ENCODE measurements at places on chromosomes 4 and X.

DNA sequence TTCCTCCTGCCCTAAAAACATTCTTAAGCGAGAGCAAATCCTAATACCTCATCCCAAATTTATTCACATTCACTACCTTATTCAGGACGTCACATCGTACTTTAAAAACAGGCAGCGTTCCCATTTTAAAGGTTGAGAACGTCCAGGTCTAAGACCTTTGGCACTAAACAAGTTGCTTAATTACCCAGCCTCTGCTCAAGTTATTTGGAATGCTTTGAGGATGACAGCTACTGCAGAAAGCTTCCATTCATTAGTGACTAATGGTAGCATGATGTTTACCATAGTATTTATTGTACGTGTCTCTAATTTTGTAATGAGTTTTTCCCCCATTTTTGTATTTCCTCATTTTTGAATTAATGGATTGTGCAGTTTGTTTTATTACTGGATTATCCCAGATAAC, 1.5 kb downstream of the USP38 start:
- no peak for DNase-seq

DNA sequence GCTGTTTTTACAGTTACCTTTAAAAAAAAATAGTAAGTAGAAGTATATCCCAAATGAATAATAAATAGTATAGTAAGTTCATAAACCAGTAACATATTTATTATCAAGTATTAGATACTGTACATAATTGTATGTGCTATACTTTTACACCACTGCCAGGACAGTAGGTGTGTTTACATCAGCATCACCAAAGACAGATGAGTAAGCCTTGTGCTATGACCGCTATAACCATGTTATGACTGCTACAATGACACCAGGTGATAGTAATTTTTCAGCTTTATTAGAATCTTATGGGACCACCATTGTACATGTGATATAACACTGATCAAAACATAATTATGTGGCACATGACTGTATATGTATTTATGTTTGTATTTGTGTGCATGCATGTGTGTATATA, 27.3 kb downstream of the PABPC4L start:
- no peak for DNase-seq

DNA sequence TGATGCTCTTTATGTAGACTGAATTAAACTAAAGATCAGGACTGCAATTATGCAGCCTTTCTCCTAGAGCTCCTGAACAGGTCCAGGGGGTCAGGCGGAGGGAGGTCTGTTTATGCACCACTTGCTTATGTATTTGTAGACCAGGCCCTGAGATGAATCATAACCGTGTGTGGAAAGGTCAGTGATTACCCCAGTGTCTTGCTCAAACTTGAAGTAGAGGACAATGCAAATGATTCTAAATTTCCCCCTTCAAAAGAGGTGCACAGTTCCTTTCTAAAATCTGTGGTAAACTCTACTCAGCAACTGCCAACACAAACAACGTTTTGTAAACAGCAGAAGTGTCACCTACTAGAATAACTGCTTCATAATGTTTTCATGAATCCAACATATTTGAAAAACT, 13.0 kb upstream of the TBC1D9 start:
- no peak for DNase-seq

GRCh38 chr4:150106886-150107285, 28.6 kb downstream of the DCLK2 start:
- no peak for DNase-seq

DNA sequence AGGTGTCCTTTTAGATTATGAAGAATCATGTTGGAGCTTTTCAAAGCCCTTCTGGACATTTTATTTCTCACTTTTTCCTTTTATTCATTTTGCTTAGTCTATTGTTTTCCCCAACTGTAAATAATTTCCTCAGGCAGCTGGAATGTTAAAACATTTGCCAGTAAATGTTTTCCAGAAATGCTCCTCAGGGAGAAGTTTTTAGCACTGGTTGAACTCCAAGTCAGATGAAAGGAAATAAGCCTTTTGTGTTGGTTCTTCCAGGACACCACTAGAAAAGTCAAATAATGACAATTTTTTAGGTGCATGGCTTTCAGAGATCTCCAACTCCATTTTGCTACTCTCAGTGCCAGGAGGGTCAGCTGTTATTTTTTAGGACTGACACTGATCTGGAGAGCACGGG, 127.9 kb downstream of the IL13RA2 start:
- no peak for DNase-seq

GRCh38 chr4:133524369-133524768, 375.3 kb downstream of the PCDH10 start:
- DNase-seq, result no peak

DNA sequence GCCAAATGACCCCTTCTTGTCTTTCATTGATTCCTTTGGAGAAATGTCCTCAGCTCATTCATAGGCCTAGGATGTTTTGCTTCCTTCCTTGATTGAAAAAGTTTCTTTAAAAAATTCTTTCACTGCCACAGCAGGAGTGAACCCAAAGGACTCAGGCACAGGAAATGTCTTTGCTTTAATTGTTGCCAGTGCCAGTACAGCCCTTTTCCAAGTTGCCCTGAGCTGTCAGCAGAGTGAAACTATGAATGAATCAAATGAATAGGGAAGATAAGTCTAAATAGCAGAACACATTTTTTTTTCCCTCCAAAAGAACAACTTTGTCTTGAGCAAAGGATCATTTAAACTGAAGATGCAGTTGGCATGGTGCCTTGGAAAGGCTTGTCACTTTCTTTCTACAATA, 63.8 kb upstream of the SLC4A4 start:
- DNase-seq, result no peak

DNA sequence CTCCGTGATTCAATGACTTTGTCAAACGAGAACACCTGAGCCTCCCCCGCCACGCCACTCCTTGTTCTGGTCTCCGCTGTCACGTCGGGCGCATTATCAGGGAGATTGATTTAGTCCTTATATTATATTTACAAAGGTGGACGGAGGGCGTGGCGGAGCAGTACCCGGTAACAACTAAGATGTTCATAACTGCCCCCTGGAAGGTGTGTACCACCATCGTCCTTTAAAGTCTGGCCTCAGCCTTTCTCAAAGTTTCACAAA, 284.2 kb downstream of the PACRGL start:
- DNase-seq, result no peak

DNA sequence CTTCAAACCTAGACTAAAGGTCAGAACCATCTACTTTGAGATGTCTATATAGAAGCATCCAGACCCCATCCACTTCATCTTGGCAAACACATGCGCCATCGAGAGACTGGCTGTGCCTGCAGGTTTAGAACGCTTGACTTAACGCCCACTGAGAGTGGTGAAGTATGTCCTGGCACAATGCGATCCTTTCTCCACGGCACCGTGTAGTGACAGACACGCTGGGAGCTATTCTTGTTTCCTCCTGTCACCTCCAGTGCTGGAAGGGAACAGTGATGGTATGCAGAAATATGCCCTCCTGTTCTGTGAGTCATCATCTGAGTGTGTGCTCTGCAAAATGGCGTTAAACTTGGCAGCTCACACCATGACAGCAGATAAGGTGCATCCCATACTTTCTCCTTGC, 330.2 kb downstream of the NLGN4X start:
- no peak for DNase-seq

DNA sequence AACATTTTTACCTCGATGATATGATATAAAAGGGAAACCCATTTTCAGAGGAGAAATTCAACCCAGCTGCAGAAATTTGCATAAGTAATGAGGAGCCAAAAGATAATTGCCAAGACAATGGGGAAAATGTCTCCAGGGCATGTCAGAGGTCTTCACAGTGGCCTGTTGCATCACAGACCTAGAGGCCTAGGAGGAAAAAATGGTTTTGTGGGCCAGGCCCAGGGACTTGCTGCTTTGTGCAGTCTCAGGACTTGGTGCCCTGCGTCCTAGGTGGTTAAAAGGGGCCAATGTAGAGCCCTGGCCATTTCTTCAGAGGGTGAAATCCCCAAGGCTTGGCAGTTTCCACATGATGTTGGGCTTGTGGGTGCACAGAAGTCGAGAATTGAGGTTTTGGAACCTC, 106.9 kb downstream of the CPXCR1 start:
- no peak for DNase-seq

DNA sequence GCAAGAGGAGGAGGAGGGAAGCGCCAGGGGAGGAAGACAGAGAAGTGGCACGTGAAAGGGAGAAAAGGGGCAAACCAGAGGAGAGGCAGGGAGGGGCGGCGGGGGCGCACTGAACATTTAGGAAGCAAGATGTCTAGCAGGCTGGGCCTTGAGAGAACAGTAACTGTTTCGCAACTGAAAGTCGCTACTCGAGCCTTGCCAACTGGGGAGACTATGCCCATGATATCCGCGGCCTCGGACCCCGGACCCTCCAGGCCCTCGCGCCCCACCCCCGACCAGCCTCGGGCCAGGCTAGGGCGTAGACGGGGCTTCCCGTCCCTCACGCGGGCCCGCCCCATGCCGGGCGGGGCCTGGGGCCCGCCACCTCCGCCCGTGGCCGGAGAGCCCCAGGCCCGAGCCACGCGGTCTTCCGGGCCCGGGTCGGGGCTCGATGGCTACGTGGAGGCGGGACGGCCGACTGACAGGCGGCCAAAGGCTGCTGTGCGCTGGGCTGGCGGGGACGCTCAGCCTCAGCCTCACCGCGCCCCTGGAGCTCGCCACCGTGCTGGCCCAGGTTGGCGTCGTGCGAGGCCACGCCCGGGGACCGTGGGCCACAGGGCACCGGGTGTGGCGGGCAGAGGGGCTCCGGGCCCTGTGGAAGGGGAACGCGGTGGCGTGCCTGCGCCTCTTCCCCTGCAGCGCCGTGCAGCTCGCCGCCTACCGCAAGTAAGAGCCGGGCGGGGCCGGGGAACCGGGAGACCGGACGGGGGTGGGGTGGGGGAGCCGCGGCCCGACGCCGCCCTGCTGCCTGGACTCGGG, at the start of gene SLC25A43:
SLC25A43 (plus strand) TSS at position 363 of the 798 bp plus-strand sequence; CDS start at position 431, 68 bp downstream.
- peak; percentile 4 for DNase-seq

DNA sequence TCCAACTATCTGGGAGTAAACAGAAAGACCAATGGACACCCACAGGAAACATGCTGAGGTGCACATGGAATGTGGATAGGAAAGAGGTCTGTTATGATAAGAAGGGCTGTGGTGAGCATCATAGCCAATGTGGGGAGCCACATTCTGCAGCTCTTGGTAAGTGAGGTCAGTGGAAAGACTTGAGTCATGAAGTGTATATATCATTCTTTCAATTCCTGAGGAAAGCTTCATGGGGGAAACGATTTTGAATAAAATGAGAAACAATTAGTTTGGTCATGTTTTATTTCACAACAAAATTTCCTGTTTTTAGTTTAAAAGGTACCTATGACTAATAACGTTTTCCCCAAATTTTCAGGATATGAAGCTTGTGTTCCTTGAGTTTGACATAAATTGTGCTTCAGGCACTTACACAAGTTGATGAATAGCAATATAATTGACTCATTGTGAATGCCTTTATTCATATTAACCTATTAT, 41.4 kb upstream of the RASSF6 start:
- no peak for DNase-seq

DNA sequence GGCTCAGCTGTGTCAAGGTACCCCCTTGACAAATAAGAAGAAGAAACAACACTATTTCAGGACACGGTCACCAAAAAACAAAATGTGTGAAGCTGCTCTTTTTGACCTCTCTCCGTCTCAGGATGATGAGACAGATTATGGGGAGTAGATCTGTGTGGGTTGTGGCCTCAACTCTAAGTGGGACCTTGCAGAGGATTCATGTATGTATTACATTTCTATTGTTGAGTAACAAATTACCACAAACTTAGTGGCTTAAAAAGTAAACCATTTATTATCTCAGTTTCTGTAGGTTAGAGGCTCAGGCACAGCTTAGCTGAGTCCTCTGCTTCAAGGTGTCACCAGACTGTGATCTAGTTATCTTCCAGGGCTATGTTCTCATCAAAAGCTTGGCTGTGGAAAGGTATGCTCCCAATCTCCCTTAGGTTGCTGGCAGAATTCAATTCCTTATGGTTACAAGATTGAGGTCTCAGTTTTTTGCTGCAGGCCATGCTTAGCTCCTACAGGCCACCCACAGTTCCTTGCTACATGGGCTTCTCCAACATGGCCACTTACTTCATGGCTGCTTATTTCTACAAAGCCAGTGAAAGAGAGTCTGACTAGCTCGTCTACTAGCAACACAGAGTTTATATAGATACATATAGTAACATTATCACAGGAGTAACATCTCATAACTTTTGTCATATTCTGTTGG, 28.1 kb downstream of the DGKK start:
- DNase-seq, result no peak

GRCh38 chr4:67770422-67770821, 16.2 kb upstream of the GNRHR start:
- no peak for DNase-seq

DNA sequence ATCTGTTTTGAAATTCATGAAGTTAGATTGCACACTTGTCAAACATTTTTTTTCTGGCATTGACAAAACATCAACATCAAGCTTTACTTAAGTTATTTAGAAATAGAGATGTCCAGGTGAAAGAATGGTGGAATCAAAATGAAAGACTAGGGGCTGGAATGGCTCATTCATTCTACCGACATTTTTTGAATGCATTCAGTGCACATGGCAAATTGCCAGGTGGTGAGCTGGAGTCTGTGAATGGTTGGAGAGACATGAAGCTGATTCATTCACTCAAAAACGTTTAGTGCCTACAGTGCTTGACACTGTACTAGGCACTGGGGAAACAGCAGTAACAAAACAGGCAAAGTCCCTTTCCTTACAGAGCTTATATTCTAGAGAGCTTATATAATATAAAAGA, 292.4 kb downstream of the PPP1R2C start:
- DNase-seq, result no peak

- no peak for DNase-seq
These were observed 47.4 kb downstream of the ASIC5 start for GRCh38 chr4:155818639-155819038.

GRCh38 chr4:139123910-139124309, 53.1 kb downstream of the ELF2 start:
- DNase-seq, result no peak

DNA sequence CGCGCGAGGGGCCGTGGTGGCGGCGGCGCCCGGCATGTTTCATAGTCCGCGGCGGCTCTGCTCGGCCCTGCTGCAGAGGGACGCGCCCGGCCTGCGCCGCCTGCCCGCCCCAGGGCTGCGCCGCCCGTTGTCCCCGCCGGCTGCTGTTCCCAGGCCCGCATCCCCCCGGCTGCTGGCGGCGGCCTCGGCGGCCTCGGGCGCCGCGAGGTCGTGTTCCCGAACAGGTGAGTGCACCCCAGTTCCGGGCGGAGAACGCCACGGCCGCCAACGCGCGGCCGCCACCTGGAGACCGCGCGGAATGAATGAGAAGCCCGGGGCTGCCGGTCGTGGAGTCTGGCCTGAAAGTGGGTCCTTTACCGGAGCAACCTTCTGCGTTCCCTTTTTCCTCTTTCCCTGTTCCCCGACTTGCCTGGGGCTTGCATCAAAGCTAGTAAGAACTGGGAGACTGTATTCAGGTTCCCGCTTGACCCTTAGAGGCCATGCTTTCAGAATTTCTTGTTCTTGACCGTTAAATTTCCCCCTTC, 429 bp downstream of the NOCT start:
- peak; percentile 30 for DNase-seq

- no peak for DNase-seq
These were observed 153.7 kb upstream of the GPR101 start for GRCh38 chrX:137187540-137187939.

DNA sequence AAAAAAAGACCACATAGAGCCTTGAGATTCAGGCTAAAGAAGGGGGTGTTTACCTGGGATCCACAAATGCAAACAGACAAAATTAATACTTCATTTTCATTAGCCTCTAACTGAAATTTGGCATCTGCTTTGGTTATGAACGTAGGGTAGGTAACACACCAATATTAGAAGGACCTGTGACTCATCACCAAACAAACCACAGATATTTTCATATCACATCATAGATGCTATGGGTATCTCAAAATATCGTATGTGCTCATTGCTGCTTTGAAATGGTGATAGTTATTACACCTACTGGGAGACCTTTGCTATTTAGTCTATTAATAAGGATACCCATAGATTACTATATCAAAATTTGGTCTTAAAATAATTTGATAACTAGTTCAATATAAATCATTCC, 180.6 kb upstream of the MAP3K15 start:
- DNase-seq, result peak; percentile 32

Data from CD4-positive, alpha-beta T cell treated with Interleukin-2 at 100 ng/mL for 4 hours (primary cell).